A549 treated with ZK216348 at 1 μM for 4 hours (cell line): ENCODE measurements at places on chromosomes 2 and 18. TPM values are rescaled to one million over a fixed set of nuclear protein-coding genes. Genes with fewer than 3 reads are reported as not detected.

Gene CIB4
- 0.44 to 0.93 TPM (median 0.52 TPM) in 3 of 5 replicates, not detected in the others for total RNA-seq

Gene CRYGD
- total RNA-seq = not detected in 5 replicates

Gene NCKAP5
- 0.79 to 1.4 TPM (median 1.1 TPM) in 5 replicates for total RNA-seq

Gene CYTIP
- total RNA-seq = not detected in 5 replicates
